ENCODE measurements at places on chromosomes 12 and 14.

DNA sequence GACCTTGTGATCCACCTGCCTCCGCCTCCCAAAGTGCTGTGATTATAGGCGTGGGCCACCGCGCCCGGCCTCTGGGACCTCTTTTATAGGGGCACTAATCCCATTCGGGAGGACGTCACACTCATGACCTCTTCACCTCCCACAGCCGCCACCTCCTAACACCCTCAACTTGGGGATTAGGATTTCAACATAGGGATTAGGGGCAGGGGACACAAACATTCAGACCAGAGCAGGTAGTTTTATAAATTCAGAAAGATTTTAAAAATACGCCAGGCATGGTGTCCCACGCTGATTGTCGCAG is 49.4 kb downstream of the TPCN1 start:
- no peak for DNase-seq

DNA sequence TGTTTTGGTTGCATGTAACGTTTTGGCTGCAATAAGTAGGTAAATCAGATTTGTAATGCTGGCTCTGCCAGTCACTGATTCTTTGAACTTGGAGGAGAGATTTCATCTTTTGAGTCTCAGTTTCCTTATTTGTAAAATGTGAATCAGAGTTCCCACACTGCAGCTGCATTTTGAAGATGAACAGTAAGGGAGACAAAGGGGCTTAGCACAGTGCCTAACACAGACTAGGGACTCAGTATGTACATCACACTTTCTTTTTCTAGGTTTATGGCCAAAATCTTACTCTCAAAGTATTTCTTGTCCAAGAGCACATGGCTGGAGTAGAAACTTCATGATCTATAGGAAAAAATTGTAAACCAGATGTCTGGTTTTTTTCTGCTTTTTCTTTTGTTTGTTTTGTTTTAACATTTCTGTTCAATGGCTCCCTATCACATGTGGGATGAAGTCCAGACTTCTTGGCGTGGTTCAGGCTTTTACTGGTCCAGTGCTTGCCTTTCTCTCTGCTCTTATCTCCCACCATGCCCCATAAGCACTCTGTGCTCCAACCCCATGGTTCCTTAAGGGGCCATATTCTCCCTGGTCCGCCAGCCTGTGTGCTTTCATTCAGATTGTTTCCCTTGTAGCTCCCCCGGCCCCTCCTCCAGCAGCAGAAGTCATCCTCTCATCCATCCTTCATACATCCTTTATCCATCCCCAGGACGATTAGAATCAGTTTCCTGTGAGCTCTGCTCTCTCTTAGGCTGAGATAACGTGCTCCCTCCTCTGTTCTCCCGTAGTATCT is 58.0 kb downstream of the SYNE2 start:
- DNase-seq: no peak

- no peak for DNase-seq
Observed at GRCh38 chr12:72015895-72016294, 77.2 kb downstream of the TPH2 start.

DNA sequence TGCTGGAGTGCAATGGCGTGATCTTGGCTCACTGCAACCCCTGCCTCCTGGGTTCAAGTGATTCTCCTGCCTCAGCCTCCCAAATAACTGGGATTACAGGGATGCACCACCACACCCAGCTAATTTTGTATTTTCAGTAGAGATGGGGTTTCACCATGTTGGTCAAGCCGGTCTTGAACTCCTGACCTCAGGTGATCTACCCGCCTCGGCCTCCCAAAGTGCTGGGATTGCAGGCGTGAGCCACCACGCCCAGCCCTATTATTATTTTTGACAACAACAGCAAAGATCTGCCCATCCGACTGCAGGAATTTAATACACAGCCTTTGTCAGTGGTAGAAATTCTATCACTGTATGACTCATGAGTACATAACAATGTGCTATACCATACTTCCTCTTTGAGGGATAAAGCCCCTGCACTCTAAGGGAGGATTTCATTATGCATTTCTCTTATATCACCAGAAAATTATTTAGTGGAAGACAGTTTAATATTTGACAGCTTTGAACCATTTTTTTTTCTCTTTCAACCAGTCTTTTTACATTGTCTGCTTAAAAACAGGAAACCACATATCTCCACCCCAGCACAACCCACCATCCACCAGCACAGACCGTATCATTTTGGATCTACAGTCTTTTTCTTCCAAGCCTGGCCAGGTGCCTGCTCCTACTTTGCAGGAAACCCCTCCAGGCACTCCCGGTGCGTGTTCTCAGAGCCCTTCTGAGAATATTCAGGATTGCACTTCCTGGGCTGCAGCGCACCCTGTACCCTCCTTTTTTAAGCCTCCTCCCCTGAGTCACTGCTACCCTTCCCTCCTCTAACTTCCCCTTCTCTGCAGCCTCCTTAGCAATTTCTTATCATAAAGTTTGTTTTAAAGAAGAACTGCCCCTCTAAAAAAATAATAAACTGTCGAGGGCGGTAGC is 594 bp downstream of the ARHGDIB start:
- no peak for DNase-seq

DNA sequence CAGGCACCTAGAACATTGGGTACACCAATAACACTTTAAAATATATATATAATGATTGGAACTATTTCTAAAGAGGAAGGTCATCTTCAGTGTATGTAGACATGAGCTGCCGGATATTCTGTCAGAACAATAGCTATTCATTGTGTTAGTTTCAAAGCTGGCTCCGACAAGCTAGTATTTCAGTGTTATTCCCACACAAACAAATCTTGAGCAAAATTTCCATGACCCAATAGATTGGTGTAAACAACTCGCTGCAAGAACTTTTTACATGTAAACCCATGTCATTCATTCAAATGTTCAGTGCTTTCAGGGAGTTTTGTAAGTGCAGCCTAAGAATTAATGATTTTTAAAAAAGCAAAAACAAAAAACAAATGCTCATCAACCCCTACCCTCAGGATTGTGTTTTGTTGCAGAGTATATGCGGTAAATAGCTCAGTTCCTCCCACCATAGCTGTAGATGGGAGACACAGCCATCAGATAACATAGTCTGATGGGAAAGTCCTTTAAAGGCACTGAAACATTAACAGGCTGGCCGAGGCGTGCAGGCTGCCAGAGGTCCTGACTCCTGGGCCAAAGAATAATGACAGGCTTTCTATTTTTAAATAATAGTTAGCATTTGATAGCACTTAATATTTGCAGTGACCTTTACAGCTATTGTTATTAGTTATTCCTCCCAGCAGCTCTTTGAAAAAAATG is 150.3 kb upstream of the ARHGAP5 start:
- no peak for DNase-seq

GRCh38 chr12:114316076-114316475 is 89.9 kb downstream of the TBX5 start:
- DNase-seq: no peak

DNA sequence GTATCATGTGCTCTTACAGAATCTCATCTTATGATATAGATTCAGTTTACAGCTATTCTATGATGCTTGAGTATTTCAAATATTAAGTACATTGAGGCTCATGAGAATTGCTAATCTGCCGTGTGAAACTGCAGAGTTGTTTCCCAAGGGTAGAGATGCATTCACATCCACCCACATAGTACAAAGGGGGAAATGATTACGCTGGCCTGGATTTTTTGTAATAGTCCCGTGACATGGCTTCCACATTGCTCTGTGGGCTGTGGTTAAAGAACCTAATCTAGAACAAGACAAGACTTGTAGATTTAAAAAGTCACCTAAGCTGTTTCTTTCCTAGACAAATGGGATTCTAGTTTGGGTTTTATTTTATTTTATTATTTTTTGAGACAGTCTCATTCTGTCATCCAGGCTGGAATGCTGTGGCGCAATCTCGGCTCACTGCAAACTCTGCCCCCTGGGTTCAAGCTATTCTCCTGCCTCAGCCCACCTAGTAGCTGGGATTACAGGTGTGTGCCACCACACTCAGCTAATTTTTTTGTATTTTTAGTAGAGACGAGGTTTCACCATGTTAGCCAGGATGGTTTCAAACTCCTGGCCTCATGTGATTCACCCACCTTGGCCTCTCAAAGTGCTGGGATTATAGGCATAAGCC is 13.0 kb upstream of the RIOX1 start:
- DNase-seq: no peak

GRCh38 chr12:15600223-15600935 is 188.8 kb downstream of the EPS8 start:
- no peak for DNase-seq

- DNase-seq: no peak
Observed at GRCh38 chr14:69323999-69324282, 64.0 kb downstream of the GALNT16 start.

All from liver (tissue), 10 donors.